ENCODE measurements at places on chromosomes 6 and 20.

DNA sequence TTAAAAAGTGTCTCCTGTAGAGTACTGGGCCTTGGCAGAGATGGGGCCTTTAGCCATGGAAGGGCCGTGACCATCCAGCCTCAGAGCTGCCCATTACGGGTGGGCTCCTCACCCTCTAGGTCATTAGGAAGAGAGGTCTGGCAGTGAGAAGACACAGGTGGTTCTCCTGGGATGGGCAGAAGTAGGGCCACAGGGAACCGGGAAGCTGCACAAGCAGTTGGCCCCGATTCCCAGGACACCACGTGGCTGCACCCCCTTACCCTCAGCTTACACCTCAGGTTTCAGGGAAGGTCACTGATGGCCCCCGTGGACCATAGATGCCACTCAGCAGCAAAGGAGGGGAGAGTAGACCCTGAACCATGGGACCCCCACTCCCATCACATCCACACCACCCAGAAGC lies 1.6 kb downstream of the RAET1G start:
- no peak for DNase-seq

DNA sequence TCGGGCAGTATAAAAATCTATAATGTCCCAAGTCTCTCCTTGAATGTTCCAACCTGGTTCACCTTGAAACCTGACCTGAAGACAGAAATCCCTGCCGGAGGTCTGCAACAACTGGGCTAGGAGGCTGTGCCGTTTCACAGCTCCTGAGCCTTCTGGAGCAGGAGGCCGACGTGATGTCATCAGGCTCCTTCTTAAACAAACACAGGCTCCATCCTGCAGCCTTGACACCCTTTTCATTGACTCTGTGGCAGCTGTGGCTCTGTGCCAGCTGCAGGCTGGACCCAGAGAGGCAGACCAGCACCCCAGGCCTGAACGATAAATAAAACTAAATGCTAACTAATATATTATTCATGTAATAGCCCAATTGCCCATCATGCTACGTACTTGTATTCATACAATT lies 483.9 kb downstream of the CD83 start:
- no peak for DNase-seq

DNA sequence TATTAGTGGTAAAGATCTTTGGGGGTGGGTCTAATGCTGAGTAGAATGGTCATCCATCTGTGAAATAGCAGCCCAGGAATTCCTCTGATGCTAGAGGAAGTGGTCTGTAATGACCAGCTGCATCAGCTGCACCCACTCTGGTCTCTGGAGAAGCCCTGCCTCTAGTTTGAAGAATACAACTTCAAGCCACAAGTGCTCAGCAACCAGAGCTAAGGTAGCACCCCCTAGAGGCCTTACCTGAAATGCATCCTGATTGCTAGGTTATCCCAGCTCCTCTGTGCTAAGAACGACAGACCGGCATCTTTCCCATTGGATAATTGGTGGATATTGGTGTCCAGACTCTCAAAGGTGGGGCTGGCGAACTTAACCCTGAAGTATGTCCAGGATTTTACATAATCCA lies 58.2 kb downstream of the DNAH8 start:
- DNase-seq, result no peak

DNA sequence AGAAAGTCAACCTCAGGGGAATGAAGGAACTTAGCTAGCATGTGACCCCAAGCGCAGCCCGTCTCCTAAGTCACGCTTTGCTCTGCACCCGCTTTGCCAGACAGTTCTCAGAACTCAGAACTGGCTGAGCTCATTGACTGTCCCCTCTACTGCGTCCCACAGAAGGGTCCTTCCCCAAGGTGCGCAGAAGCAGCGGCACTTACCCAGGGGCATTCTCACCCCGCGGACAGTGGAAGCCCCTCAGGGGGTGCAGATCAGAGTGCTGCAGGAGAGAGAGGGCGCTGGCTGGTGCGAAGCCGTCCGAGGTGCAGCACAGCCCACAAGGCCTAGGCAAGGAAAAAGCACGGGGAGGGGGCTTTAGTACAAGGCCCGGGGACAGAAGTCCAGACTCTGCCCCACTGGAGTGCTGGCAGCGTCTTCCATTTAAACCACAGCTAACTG lies 807 bp downstream of the SNHG17 start:
- peak; percentile 15 for DNase-seq

- peak; percentile 18 for DNase-seq
Observed at GRCh38 chr6:44627091-44627882, 239.8 kb downstream of the CDC5L start.

GRCh38 chr20:63742381-63743024 lies 2.9 kb downstream of the SLC2A4RG start:
- no peak for DNase-seq

DNA sequence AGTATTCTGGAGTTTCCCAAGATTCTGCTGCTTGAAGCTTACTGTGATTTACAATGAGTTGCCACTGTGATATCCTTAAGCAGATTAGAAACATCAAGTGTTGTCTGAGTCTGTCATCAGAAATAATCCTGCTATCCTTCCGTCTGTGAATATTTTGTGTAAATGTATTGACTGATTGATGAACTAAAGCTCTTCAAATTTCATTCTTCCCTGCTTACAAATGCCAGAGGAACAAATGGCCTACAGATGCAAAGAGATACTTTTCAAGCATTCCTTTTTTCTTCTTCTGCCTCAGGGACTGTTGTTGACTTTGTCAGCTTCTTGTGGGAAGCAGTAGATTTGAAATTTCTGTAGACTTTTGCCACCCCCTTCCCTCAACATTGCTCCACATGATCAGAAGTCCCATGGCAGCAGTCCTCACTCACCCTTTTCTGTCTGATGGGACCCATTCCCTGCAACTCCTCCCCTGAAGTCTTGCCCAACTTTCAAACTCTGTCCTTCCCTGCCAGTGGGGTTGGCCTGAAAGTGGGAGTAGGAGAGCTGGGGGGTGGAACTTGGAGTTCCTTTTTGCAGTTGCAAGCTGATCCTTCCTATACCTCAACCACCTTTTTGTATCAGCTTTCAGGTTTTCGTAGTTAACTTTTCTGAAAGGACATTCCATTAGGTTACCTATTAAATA lies 38.5 kb upstream of the MLIP start:
- DNase-seq, result no peak

DNA sequence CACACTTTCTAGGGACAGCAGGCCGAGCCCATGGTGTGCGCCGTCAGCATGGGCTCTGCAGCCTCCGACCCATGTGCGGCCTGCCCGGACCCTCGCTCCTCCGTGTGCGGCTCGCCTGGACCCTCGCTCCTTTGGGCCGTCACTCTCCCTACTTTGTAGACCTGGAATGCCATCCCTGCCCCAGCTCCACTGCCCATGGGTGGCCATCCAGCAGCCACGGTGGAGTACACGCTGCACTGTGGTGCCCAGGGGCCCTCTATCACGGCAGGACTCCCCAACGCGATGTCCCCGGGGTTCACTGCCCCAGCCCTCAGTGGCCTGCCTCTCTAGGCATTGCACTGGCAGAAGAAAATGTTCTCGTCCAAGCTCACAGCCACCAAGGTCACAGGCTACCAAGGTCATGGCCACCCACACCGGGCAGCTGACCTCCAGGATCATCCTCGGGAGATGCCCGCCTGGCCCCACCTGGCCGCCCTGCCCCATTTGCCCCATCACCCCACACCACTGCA lies 24.1 kb upstream of the MRGBP start:
- DNase-seq, result no peak

- DNase-seq, result peak; percentile 38
Observed at GRCh38 chr20:51800060-51800871, 2.1 kb downstream of the SALL4 start.

DNA sequence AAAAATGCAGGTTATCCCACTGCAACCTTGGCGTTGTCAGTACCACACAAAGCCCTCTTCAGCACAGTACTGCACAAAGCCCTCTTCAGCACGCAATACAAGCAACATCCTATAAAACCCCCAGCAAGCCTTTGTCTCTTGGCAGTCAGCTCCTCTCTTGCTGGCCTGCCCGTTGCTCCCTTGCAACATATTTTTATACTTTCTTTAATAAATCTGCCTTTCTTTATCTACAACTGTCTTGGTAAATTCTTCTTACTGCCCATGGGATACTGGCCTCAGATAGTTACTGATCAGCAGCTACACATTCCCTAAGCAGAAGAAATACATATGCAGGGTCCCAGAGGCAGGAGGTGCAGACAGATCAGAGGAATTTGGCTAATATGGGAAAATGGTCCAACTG lies 70.5 kb upstream of the MAP3K4 start:
- DNase-seq, result no peak

DNA sequence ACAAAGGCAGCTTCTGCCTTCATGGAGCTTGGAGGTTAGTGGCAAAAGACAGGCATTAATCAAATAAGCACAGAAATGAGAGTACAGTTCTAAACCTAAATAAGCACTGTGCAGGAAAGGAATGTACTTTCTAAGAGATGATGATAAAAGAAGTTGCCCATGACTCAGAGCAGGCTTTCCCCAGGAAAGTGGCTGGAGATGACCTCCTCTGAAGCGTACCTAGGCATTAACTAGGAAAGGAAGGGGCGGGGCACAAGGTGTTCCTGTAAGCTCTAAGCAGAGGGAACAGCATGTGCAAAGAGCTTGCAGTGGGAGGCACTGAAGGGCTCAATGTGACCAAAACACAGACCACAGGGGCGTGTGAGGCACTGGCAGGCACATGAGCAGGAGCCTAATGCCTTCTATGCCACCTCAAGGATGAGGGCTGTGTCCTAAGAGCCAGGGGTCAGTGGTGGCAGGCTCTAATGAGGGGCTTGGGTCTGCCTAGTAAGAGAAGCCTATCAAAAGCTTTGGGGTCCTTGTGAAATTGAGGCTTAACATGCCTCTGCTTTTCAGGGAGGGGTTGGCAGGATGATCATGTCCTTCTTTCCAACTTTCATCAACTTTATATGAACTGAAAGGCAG lies 4.9 kb downstream of the SSTR4 start:
- DNase-seq, result no peak

- no peak for DNase-seq
Observed at GRCh38 chr6:7139835-7140470, 32.2 kb downstream of the RREB1 start.

- no peak for DNase-seq
Observed at GRCh38 chr20:53668992-53669391, 75.4 kb upstream of the ZNF217 start.

- no peak for DNase-seq
Observed at GRCh38 chr20:57272883-57273535, 6.6 kb upstream of the BMP7 start.

DNA sequence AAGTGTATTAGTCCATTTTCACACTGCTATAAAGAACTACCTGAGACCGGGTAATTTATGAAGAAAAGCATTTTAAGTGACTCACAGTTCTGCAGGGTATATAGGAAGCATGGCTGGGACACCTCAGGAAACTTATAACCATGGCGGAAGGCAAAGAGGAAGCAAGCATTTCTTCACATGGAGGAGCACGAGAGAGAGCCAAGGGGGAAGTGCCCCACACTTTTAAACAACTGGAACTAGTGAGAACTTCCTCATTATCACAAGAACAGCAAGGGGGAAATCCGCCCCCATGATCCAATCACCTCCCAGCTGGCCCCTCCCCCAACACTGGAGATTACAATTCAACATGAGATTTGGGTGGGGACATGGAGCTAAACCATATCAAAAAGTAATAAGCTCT lies 28.3 kb upstream of the B3GAT2 start:
- DNase-seq, result no peak

DNA sequence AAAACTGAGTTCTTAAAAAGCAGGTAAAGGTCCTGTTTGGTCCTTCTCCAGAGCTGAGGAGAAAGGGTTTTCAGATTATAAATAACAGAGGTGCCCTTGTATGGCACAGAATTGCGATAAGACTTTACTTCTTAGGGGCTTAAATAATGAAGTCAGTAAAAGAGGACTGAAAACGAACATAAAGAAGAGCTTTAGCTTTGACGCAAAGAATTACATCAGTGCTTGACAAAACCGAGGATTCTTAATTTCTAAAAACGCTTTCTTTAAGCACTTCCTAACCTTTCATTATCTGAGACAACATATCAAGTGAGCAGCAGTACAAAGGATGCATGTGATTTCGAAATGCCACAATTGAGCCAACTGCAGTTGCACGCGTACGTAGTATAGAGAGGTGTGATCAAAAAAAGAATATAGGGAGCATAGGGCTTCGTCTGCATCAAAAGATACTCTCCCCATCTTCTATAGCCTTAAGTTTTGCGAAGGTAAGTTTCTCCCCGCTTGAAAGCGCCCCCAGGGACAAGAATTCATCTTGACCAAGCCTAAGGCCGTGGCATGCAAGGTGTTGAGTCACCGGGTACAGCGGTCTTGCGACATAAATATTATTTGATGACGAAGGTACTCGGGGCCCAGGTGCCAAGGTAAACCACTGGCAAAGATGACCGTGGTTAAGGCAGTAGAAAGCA lies 778 bp upstream of the LOC128125822 start:
- DNase-seq, result peak; percentile 65

DNA sequence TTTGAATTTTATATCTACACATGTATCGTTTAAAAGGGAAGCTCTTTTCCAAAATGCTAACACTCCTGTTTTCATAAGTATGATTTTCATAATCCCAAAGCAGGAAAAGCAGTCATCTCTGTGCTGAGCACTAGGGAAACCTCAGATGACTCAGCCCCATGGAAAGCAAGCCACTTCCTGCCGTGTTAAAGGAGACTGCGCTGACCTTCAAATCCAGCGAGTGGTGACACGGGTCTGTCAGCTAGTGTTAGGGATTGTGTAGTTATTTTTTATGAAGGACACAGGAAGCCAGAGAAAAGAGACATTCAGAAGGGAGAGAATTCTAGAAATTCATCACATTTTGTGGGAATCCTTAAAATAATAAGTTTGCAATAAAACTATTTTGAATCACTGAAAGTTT lies 57.0 kb upstream of the CD93 start:
- no peak for DNase-seq

All from CD4-positive, alpha-beta T cell treated with Interleukin-4 for 1 hour (primary cell).